ENCODE measurements at places on chromosomes 1 and 21.

DNA sequence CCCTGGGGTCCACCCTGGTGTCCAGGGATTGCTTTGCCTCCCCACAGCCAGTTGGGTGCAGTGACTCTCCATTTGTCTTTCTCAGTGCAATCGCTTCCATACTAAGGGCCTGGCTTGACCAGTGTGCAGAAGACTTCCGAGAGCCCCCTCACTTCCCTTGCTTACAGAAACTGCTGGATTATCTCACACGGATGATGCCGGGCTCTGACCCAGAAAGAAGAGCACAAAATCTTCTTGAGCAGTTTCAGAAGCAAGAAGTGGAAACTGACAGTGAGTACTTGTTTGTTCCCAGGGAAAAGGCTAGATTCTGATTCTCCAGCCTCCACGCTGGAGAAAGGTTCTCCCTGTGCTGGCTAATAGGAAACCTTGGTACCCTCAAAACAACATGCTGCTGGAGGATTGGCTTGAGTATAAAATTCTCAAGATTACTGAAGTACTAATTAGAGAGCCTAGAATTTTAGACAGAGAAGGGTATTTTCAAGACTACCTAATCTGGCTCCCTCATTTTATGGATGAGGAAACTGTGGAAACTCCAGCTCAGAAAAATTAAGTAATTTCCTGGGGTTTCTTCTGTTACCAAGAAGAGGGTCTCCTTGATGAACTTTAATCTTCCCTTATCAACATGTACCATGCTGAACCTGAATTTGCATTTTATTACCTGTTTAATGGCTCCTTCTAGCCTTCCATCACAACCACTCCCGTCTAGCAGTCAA is 75.8 kb downstream of the RGL1 start:
- DNase-seq = no peak

DNA sequence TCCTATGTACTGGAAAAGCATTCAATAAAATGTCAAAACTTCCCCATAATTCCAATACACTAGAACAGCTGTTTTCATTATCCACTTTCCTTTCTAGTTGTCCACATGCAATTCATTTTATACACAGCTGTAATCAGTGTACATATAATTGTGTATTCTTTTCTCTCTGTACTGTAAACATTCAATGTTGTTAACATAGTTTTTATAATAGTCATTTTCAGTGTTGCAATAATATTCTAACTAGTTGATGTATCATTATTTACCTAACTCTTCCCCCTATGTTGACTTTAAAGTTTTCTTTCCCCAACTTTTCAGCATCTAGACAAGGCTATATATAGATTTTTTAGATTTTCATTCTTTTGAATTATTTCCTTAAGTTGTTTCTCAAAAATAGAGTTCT is 44.4 kb downstream of the DIPK1A start:
- DNase-seq = no peak

DNA sequence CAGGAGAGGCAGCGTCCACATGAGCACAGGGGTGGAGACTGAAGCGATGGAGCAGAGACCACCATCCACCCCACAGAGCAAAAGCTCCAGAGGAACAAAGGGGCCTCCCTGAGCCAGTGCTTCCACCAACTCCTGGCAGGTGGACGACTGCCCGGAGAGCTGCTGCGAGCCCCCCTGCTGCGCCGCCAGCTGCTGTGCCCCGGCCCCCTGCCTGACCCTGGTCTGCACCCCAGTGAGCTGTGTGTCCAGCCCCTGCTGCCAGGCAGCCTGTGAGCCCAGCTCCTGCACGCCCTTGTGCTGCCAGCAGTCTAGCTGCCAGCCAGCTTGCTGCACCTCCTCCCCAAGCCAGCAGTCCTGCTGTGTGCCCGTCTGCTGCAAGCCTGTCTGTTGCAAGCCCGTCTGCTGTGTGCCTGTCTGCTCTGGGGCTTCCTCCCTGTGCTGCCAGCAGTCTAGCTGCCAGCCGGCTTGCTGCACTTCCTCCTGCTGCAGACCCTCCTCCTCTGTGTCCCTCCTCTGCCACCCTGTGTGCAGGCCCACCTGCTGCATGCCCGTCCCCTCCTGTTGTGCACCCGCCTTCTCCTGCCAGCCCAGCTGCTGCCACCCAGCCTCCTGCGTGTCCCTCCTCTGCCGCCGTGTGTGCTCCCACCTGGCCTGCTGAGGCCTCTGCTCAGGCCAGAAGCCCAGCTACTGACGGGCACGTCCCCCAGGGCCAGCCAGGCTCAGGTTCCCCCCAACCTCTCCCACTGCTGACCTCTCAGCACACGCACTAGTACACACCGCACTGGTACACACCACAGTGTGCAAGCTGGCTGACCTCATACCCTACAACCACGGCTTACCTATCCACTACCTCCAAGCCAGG is 5.4 kb downstream of the KRTAP10-12 start:
- no peak for DNase-seq

- DNase-seq = no peak
Measured at GRCh38 chr21:28235169-28235895, 757.3 kb downstream of the LTN1 start.

DNA sequence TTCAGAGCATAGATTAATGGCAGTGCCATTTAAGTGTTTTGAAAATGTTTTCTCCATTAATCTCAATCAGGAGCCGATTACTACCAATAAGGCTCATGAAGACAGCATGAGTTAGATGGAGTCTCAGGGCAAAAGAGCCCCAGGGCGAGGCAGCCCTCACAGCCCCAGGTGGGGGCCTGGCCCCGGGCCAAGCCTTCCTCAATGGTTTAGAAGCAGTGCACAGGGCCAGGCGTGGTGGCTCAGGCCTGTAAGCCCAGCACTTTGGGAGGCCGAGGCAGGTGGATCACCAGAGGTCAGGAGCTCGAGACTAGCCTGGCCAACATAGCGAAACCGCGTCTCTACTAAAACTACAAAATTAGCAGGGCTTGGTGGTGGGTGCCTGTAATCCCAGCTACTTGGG is 348.1 kb upstream of the VAMP3 start:
- DNase-seq = no peak

- no peak for DNase-seq
Measured at GRCh38 chr21:34814529-34814951, 145.7 kb downstream of the CLIC6 start.

- DNase-seq = no peak
Measured at GRCh38 chr1:50651476-50652263, 228.4 kb upstream of the DMRTA2 start.

DNA sequence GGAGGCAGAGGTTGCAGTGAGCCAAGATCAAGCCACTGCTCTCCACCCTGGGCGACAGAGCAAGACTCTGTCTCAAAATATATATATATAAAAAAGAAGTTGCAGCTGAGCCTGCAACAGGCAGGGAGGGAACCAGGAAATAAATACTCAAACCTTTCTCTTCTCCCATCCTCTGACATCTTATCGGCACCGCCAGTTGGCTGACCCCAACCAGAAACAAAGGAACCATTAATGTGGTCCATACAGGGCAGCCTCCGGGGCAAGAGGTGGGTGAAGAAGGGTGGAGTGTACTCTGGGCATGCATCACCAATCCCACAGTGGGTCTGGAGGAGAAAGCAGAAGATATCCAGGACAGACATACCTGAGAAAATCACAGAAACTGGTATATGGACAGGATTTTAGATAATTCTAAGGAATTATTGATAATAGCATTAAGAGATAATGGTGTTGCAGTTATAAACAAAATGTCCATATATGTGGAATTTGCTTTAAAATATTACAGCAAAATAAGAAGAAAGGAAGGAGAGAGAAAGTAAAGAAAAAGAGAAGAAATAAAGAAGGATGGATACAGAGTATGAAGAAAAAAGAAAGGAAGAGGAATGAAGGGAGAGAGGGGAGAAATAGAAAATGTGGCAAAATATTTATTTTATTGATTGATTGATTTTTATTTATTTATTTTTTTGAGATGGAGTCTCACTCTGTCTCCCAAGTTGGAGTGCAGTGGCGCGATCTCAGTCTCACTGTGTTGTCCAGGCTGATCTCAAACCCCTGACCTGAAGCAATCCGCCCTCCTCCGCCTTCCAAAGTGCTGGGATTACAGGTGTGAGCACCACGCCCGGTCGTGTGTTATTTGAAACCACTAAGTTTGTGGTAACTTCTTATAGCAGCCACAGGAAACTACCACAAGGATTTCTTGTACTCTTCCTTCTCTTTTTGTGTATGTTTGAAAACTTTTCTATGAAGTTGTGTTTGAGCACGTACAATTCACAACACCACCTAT is 4.1 kb upstream of the PTAFR start:
- DNase-seq = no peak

DNA sequence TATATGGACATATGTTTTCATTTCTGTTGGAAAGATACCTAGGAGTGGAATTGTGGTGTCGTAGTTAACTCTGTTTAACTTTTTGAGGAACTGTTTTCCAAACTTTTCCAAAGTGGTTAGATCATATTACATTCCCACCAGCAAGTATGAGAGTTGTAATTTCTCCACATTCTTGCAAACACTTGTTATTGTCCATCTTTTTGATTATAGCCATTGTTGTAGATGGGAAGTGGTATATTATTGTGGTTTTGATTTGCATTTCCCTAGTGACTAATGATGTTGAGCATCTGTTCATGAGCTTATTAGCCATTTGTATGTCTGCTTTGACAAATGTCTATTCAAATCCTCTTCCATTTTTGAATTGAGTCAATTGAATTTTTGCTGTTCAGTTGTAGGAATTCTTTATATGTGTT is 19.8 kb downstream of the CAMTA1 start:
- DNase-seq = no peak

- no peak for DNase-seq
Measured at GRCh38 chr1:233190987-233191386, 104.5 kb downstream of the PCNX2 start.

GRCh38 chr1:117312453-117313138 is 54.7 kb upstream of the MAN1A2 start:
- DNase-seq = no peak

- DNase-seq = peak; percentile 87
Measured at GRCh38 chr1:28248273-28249012, 10.9 kb upstream of the SESN2 start.

DNA sequence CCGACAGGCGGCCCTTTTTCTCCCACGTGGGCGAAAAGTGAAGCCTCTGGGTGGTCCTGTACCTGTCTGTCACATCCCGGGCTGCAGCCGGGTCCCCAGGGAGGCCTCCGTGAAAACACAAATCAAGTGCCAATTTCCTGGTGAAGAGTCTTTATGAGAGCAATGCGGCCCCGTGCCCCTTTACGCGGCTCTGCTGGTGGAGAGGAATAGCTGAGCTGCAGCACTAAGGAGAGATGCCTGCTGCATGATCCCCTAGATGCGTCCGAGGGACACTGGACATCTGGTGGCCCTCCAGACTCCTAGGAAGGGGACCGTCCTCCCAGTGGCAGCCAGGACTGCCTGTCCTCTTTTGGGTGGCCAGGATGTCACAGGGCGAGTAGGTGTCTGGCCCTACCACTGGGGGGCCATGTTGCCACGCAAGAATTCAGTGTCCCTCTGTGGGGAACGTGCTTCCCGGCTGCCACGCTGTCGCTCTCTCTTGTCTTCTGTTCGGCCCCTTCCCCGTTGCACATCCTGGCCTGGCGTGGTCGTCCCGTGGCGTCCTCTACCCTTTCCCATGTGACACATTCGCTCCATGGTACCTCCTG is 38.7 kb downstream of the COL18A1 start:
- DNase-seq = no peak

GRCh38 chr1:214310777-214311690 is 30.1 kb downstream of the SMYD2 start:
- no peak for DNase-seq

- no peak for DNase-seq
Measured at GRCh38 chr1:65564493-65564892, 144.0 kb downstream of the LEPR start.

- DNase-seq = no peak
Measured at GRCh38 chr1:41305576-41306363, 55.5 kb upstream of the FOXO6 start.

GRCh38 chr1:64758233-64758632 is 13.4 kb downstream of the RAVER2 start:
- no peak for DNase-seq

- no peak for DNase-seq
Measured at GRCh38 chr21:33070744-33070997, 730 bp downstream of the OLIG1 start.

- peak; percentile 53 for DNase-seq
Measured at GRCh38 chr1:200409203-200409760, 554 bp downstream of the ZNF281 start.

- peak; percentile 41 for DNase-seq
Measured at GRCh38 chr1:8423269-8423691, 105.4 kb downstream of the SLC45A1 start.

DNA sequence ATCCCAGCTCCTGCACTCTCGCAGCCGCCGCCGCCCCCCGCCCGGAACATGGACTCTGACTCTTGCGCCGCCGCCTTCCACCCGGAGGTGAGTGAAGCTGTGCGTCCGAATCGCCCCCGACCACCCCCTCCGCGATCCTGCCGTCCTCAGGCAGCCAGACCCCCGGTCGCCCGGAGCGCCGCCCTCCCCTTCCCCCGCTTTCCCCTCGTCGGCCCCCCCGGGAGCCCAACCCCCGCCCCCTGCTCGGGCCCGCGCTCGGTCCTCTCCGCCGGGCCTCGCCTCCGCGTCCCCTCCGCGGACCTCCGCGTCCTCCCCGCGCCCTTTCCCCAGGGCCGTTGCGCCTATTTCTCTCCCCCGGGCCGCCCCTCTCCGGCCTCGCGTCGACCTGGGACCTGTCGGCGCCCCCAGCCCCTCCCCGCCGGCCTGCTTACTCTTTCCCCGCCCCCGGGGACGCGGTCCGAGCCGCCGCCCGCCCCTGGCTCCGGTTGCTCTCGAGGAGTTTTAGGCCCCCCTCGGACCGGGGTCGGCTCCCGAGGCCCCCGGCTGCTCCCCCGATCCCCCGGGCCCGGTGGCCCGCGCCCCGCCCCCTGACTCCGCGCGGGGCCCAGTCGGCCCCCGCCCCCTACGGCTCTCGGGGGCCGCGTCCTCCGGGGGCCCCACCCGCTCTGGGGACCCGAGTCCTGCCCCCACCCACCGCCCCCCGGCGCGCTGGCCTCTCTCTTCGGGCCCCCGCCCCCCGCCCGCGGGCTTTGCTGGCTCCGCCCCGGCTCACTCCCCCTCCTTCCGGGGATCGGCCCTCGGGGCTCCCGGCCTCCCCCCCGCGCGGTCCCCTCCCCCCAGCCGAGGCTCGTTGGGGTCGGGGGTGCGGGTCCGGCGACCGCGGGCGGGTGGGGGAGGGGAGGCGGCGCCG is 743 bp downstream of the PHF13 start:
- DNase-seq = peak; percentile 58

DNA sequence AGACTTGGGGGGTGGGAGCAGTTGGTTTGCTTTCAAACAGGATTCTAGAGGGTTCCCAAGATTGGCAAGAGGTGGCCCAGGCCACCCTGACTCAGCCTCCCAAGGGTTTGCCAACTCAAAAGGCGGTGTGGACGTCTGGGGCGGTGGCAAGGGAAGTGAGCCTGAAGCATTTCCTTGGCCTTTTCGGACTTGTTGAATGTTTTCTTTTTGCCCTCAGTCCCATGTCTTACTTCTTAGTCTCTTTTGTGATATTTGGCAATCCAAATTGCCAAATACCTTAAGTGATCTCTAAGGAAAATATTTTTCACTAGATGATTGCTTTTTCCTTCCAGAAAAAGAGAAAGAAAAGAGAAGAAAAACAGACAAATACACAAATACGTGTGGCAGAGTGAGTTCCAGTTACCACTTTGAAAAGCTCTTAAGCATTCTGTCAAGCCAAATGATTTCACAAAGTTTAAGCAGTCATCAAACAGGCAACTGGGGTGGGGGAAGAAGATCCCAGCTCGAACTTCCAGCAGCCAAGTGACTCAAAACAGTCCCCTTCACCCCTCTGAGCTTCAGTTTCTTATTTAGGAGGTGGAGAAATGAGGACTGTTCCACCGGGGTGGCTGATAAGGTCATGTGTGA is 374.6 kb upstream of the USP24 start:
- no peak for DNase-seq
